Right forelimb (tissue), 1 donor: ENCODE measurements at places on chromosomes 13 and 19.
A peak's percentile ranks its signal among the peaks of the same experiment; 100 is the strongest.

DNA sequence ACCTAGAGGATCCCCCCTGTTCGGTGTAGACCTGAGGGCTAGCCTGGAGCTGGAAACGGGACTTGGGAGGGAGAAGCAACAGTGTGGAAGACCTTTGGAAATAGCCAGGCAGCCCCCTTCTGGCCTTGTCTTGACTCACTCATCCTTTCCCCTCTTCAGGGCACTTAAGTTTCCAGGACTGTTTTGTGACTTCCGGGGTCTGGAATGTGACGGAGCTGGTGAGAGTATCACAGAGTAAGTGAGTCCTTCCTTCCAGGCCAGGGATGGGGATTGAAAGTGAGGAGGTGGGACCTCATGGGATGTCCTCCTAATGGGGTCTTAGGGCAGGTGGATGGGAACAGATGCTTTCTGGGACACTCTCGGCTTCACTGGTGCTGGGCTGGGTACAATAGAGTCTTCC is 29.4 kb downstream of the LYL1 start:
- no peak for DNase-seq

DNA sequence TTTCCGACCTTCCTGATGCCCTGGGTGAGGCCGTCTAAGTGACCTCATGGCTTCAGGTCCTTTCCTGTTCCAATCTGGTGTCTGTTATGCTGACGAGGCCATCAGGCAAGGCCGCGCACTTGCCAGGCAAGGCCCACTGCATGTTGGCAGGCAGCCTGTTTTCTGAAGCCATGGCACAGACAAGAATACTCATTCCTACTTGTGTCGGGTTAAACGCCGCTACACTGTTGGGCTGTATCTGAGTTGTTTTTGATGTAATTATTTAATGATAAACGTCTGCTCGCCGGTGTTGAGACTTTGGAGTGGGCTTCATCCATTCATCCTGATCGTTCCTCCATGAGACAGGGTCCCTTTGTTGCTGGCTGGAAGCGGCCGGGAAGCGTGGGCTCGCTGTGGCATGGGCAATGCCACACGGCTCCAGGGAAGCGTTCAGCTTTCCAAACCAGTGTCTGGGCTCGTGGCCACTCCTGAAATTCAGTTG is 92.1 kb downstream of the ATP11A start:
- no peak for DNase-seq

DNA sequence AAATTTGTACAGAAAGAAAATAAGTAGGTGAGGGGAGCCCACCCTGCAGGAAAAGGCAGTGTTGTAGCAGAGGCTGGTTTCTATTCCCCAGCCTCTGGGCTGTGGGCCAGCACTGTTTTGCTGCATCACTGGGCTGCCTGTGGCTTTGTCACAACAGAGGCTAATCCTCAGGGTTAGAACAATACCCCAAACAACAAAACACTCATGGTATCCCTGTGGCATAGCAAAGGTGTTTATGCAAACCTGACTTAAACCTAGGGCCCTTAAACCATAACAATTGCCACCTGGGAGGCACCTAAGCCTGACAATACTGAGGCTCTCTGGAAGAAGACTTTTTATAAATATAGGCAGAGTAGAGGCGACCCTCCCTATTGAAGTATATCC is 314.7 kb downstream of the OLFM4 start:
- no peak for DNase-seq

DNA sequence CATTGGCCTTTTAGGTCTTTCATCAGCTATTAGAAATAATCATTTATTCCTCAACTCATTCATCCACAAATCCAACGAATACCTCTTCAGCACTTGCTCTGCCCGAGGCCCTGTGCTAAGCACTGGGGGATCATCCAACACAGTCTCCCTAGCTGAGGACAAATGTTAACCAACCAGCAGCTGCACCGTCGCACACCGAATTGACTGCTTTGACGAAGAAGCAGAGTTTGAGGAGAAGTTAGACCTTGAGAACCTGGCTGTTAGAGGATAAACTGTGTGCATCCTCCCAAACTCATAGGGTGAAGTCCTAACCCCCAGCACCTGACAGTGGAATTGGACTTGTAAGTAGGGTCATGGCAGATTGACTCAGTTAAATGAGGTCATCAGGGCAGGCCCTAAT is 170.9 kb downstream of the USP12 start:
- DNase-seq: peak; percentile 16

DNA sequence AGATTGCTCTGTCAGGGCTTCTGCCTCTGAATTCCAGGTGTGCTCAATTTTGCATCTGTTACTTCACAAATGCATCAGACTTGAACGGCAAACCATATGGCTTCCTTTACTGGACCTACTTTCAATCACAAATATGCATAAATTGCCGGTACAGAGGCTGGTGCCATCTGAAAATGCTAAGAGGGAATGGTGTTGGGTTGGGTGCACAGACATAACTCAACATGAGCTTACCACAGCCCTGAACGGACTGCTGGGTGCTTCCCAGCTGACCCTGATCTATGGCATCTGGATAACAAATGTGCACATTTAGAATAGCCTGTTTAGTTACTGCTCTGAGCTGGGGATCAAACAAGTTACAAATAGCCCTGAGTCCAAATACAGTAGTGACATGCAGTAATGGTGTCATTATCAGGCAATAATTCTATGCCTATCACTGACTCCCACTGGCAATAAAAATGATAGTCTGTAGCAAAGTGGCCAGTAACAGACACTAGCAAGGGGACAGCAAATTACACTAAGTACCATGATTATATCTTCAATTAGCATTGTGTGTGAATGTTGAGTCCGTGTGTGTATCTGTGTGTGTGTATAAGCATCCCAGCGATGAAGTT is 927.3 kb downstream of the DIAPH3 start:
- DNase-seq: no peak

DNA sequence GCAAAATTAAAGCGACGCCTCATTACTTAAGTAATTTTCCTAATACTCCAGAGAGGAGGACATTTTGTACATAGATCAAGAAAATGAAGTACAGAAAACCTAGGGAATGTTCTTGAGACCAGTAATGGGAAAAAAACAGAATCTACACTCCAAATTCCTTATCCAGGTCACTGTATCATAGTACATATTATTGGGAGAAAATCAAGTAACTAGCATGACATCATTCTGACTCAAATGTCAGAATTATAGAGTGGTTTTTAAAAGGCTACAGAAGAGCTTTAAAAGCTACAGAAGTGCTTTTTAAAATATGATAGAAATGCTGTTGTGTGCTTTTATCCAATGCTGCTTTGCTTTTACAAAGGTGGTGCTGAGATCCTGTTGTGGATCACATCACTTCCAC is 86.3 kb upstream of the SLC15A1 start:
- DNase-seq: no peak

DNA sequence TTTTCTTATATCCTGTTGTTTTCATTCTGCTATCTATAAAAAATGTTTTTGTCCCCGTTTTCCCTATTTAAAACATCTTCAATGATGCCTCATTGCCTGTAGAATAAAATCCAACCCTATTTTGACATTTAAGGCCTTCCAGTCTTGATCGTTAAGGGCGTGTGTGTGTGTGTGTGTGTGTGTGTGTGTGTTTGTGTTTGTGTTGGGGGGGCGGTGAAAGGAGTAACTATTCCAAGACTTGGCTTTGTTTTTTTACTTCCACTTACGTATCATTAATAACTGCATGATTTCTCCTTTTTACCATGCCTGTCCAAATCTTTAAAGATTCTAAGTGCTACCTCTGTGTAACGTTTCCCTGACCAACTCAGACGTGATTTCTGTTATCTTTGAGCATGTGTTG is 784 bp downstream of the PIBF1 start:
- DNase-seq: no peak

DNA sequence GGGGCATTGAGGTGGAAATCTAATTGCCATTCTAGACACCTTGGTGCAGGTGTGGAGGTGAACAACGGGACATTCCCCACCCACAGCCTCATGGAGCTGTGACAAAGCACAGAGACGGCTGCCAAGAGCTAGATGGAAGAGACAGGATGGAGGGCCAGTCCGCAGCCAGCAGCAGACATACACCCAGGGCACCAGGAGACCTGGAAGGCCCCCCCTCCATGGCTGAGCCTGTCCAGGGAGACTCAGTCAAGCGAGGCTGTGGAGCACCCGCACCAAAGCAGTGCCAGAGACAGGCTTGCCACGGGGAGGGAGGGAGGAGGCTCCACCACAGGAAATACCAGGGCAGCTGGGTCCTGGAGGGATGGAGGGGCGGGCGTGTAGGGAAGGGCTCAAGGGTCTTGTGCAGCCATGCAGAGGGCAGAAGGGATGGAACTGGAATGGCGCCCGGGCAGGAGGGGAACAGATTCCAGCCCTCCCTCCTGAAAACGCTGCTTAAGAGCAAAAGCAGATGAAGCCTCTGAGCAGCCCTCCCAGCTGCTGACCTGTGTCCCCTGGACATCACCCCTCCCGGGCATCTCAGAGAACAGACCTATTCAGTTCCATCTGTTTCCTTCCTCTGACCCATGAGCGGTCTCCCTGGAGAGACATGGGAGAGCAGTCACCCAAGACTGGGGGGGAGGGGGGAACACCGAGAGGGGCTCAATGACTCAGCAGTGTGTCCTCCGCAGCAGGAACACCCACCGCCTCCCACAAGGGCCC is 14.4 kb downstream of the EPS15L1 start:
- peak; percentile 67 for DNase-seq

GRCh38 chr13:53276265-53276664 is 247.7 kb downstream of the OLFM4 start:
- DNase-seq: no peak

DNA sequence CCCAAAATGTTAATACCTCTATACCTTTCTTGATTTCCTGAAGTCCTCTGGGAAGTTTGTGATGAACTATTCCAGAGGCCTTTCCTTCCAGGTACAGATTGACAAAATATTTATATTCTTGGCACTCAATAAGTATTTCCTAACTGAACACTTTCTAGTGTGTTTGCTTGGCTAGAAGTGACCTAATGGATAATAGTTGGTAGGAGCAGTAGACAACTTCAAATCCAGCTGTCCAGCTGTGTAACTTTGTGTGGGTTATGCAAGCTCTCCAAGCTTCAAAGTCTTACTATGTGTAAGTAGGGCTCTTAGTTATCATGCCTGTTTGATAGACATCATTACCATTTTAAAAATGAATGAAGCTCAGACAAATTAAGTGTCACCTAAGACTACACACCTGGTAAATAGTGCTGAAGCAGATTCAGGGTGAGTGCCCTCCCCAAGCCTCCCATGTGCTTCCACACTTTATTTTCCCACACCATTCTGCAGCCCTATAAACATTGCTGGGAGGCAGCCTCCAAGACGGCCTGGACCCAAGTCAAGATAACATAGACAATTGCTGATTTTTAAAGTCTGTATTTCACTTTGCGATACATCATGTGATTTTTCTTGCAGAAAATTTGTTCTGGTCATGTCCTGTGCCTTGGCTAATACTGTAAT is 196.6 kb downstream of the NALCN start:
- DNase-seq: no peak

DNA sequence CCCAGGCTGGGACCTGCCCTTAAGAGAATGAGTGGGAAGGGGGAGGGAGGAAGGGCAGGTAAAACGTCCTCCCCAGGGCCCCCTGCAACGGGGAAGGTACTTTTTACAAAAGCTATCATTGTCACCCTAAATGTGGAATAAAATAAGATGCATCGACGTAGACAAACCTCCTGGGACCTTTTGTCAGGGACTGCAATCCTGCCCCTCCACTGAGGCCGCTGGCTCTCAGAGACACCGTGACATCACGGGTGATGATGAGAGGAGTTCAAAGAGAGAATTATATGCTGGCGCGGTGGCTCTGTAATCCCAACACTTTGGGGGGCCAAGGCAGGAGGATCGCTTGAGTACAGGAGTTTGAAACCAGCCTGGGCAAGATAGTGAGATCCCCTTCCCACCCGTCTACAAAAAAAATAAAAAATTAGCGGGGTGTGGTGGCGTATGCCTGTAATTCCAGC is 1.8 kb upstream of the MYBPC2 start:
- no peak for DNase-seq

DNA sequence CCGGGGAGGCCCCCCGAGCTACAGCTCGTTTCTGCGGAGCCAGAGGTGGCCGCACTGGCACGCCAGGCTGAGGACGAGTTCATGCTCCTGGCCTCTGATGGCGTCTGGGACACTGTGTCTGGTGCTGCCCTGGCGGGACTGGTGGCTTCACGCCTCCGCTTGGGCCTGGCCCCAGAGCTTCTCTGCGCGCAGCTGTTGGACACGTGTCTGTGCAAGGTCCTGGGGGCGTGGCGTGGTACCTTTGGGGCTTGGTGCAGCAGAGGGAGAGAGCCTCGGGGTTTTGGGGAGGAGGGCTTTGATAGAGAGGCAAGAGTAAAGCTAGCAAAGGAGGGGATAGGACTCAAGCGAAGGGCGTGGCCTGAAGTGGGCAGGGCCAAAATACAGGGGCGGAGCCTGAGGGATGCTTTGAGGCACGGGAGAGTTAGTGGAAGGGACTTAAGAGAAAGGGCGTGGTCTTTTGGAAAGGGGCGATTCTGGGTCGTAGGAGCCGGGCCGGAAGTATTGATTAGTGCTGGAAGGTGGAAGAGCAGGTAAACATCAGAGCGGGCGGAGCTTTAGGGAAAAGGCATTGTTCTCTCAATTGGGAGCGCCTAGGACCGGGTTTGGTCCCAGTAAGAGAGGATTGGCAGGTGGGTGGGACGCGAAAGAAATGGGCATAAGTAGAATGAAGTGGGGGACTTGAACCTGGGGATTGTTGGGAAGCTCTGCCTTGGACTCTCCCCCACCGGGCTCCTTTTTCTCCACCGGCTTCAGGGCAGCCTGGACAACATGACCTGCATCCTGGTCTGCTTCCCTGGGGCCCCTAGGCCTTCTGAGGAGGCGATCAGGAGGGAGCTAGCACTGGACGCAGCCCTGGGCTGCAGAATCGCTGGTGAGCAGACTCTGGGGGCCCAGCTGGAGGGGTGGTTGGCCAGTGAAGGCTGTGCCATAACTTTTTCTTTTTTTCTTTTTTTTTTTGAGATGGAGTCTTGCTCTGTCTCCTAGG is 1.2 kb downstream of the PPM1N start:
- no peak for DNase-seq

GRCh38 chr19:46404753-46405468 is 8.5 kb downstream of the CCDC8 start:
- peak; percentile 79 for DNase-seq

DNA sequence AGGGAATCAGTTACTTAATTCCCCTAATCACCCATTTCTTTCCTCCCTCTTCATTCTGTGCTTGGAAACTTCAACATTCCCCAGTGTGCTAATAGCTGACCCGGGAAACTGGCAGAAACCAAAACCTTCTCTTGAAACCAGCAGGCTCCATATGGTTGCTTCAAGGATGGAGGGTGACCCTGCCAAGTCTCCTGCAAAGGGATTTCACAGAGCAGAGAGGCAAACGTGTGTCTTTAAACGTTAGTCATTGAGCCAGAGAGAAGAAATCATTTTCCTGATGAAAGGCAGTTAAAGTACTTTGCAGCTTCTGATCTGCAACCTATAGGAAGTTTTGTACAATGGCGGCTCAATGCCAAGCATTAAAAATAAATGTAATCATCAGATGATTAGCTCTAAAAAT is 220.9 kb downstream of the POU4F1 start:
- no peak for DNase-seq
